ENCODE measurements at places on chromosomes 1 and 21.

GRCh38 chr1:160404094-160404493 lies 3.7 kb downstream of the VANGL2 start:
- no peak for DNase-seq

GRCh38 chr21:45336870-45337269 lies 49.2 kb upstream of the POFUT2 start:
- DNase-seq, result no peak

GRCh38 chr1:14742181-14742980 lies 143.9 kb downstream of the KAZN start:
- DNase-seq, result no peak

DNA sequence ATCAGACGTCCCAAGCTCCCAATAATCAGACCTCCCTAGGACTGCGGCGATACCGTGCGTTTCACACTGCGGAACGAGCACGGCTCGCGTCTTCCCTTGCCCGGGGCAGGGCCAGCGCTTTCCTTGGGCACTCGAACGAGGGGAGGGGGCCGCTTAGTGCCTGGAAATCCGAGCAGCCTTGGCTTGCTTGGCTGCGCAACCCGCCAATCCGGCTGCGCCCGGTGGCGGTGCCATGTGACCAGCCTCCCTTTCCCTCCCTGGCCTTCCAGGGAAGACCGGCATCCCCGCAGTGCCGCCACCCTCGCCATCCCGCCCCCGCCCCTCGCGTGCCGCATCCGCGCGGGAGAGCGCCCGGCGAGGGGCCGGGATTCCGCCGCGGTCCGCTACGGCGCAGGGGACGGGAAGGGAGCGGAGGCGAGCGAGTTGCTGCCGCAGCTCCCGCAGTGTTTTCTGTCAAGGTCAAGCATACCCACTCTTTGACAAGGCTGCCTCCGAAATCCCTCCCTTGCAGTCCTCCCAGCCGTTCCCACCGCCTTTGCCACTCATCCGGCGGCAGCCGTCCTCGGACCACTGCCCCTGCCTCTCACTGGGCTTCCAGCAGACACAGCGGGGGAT lies 8.3 kb upstream of the RNF19B start:
- peak; percentile 36 for DNase-seq

- no peak for DNase-seq
These were observed 365.3 kb upstream of the PROX1 start for GRCh38 chr1:213622365-213623063.

GRCh38 chr1:202834771-202835547 lies 24.2 kb downstream of the PCAT6 start:
- DNase-seq, result no peak

- no peak for DNase-seq
These were observed 11.5 kb downstream of the PTCH2 start for GRCh38 chr1:44831516-44831915.

DNA sequence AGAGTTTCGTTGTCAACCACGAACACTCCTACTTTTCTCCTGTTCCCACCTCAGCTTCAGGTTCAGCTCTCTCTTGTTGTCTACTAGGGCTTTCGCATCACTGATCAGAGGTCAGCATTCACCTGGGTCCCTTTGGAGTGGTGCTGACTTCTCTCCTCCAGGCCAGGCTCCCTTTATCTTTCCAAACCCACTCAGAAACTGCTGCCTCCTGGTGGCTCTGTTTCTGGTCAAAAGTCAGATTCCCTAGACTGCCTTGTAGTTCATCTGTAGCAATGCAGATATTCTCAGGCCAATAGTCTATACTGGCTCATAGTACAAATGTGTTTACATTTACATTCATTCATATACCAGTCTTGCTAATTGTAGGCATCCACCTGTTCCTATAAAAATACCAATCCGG lies 6.4 kb upstream of the ERI3 start:
- no peak for DNase-seq

GRCh38 chr1:23963617-23964234 lies 4.1 kb downstream of the PNRC2 start:
- no peak for DNase-seq

GRCh38 chr1:153880962-153881361 lies 41.8 kb downstream of the GATAD2B start:
- peak; percentile 54 for DNase-seq

- DNase-seq, result no peak
These were observed 6.0 kb upstream of the TRAPPC10 start for GRCh38 chr21:44006017-44006619.

- DNase-seq, result no peak
These were observed 10.8 kb downstream of the FMO5 start for GRCh38 chr1:147214325-147214724.

GRCh38 chr1:234355782-234356510 lies 17.3 kb upstream of the COA6 start:
- DNase-seq, result no peak

- peak; percentile 52 for DNase-seq
These were observed 4.3 kb upstream of the LHX9 start for GRCh38 chr1:197912739-197913494.

- DNase-seq, result no peak
These were observed 5.8 kb upstream of the LMNA start for GRCh38 chr1:156108664-156109241.

- no peak for DNase-seq
These were observed 73.1 kb downstream of the RUNX3 start for GRCh38 chr1:24856787-24857506.

DNA sequence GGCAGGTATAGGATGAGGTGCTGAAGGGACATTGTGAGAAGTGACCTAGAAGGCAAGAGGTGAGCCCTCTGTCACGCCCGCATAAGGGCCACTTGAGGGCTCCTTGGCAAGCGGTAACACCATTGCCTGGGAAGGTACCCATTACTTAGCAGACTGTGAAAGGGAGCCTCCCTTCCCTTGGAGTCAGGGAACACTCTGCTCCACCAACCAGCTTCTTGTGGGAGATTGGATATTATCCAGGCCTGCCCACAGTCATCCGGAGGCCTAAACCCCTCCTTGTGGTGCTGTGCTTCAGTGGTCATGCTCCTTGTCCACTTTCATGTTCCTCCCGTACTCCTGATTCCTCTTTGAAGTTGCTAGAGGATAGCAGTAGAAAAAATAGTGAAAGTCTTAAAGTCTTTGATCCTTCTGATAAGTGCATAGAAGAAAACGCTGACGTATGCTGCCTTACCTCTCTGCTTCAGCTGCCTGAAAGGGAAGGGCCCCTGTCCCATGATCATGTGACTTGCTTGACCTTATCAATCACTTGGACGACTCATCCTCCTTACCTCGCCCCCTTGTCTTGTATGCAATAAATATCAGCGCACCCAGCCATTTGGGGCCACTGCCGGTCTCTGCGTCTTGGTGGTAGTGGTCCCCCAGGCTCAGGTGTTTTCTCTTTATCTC lies 16.0 kb downstream of the RBBP4 start:
- DNase-seq, result no peak

DNA sequence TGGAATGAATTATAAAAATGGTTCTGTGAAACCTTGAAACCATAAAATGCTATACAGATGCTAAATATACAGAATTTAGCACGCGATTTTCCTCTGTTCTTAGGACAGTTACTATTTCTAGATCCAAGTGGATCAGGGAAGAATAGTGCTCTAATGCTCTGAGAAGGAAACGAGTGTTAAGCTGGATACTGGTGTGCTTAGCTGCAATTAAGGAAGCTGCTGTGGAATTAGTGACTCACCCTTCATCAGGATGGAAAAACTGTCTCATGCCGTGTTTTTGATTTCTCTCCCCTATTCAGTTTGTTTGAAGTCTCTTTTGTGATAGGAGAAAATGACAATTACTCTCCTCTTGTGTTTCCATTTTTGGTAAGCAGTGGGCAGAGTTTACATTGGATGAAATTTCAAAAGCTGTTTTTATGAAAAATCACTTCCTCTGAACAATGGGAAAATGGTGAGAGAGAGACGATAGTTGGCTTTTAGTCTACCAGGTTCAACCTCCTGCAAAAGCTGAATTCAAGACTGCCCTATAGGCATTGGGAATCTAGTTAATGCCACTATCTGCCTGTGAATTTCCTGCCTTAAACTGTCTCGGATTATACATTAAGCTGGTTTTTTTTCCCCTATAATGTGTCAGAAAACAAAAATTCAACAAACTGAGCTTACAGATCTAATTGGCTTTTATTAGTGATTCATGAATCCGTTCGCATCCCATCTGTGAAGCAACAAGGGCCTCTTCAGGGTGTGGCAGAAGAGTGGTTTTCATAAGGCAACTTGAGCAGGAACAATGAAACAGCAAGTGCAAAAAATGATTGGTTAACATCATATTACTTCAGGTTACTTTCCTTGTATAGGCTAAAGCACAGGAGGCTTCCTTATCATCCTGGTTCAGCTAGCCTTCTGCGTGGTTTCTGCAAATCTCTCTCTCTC lies 179.8 kb downstream of the ST6GALNAC3 start:
- DNase-seq, result no peak
